Right renal pelvis (tissue), 4 donors: ENCODE measurements at places on chromosomes 6 and 20.

GRCh38 chr6:45710304-45710821, 305.3 kb downstream of the CLIC5 start:
- DNase-seq: no peak

DNA sequence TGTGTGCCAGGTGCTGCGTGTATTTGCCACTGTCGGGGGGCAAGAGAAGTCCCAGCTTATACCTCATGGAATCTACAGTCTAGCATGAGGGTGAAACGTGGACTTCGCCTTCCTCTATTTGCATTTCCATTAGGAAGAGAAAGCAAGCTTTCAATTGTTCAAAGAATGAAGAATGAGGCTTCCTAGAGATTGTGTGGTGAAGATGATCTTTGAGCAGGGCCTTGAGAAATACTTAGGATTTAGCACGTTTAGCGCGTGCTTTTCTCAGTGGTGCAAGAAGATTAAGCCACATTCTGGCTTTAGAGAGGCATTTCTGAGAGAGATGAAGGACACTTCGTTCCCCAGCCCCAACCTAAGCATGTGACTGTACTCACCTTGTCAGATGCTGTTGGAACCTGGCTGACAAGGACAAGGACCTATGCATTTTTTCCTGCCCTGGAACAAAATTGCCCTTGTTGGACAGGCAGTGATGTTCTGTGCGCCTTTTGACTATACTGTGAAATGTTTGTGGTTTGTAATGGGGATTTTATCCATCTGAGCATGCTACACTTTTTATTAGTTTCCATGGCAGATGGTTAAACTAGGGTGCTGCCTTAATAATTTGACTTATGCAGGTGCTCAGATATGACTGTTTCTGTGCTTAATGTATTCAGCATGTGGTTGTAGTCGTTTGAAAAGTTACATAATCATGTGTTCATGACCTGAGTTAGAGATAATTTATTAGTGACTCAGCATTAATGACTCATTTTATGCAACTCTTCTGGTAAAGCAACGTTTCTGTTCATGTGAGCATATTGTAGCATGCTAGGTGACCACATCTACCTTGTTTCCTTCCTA, 10.7 kb downstream of the TULP4 start:
- DNase-seq: no peak

DNA sequence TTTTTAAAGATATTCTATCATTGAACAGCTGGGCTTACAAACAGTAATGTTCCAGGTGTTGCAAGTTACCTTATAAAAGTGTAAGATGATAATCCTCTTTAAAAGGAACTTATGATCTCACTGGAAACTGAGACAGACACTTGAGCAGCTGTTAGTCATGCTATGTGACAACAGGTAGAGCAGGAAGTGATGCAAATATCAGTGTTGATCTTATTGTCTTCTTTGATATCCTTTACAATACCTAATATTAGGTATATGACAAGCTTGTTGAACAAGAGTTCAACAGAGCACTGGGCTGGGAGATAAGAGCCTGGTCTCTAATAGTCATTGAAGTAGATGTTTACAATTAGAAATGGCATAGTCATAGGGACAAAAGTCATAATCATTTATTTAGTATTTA, 150.0 kb downstream of the UBE3D start:
- no peak for DNase-seq

GRCh38 chr20:4942331-4942730, 59.0 kb downstream of the SLC23A2 start:
- DNase-seq: no peak

DNA sequence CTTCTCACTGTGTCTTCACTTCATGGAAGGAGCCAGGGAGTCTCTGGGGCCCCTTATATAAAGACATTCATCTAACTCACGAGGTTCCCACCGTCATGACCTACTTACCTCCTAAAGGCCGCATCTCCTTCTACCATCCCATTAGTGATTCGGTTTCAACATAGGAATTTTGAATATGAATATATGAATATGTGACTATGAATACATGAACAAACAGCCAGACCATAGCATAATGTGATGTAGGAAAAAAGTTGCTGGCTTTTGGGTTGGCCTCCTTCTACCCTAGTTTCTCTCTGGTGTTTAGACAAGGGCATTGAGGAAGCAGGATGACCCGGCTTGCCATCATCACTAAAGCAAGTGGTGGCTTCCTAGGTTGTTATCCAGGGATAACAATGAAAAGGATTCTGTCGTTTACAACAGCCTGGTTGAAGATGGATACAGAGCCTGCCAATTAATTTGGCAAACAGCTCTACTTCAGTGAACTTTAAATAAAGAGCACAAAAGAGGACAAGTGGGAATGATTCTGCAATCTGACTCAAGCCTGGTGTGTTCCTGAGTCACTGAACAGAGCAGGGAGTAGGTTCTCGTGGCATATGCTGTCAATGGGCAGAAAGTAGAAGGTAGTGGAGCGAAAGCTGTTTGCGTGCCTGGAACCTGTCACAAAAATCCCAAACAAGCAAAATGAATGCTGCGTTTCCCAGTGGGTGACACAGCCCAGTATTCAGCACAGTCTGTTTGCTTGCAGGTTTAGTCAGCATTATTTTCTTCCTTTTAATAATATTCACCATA, 44.0 kb upstream of the DOK5 start:
- DNase-seq: no peak
